ENCODE measurements at places on chromosomes 12 and 14. TPM values are rescaled to one million over a fixed set of nuclear protein-coding genes. Genes with fewer than 3 reads are reported as not detected.

The OVCH1 gene
- not detected for total RNA-seq

GRCh38 chr12:16135323-16135722, 142.2 kb downstream of the SLC15A5 start:
- no peak for DNase-seq

GRCh38 chr12:111425655-111426054, 19.9 kb downstream of the SH2B3 start:
- no peak for DNase-seq

The LMO3 gene
- total RNA-seq, result 10.6 TPM

DNA sequence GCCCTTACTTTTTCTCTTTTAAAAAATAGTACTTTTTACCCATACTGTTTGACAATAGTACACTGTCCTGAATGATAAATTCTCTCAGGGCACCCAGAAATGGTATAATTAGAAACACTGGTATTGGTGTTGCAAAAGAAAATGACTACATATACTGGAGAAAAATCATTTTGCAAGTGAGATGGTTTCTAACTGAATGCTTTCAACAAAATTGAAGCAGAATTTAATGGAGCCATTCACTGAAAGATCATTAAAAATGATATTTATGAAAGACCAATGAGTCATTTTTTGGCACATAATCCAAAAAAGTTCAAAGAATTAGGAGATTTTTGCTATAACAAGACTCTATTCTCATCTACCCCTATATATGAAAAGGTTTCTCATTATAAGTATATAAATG, 68.8 kb downstream of the TMTC1 start:
- no peak for DNase-seq

DNA sequence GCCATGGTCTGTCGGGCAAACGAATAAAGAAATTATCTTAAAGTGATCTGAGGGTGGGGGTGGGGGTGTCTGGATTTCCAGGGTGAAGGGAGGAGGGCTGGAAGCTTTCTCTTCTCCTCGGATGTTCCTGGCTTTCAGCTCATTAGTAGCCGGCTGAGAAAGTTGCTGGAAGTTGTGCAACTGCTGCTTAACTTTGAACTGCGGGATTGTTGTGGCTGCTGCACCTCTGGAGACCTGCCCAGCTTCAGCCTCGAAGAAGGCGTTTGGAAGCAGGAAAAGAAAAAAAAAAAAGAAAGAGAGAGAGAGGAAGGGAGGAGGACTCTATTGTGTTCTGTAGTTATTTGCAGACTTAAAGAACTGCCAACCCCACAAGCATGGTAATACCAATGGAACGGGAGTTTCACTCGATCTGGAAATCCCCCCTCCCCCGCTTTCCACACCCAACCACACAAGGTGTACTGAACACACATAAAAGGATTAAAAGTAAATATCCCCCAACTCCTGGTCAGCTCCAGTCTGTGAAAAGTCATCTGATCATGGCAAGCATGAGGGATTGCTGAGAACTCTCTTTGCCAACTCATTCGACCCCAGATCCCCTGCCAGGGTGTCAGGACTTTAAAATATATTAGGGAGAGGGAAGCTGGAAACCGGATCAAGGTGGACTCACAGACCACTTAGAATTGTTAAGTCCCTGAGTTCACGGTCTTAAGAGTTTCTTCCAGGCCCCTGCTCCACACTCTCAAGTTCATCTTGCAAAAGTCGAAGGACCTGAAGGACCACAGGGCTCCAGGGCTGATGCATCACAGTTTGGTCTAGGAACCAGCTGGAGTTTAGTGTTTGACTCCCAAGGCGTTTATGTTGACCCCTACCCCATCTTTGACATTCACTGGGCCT, at the start of gene RASSF9:
RASSF9 (minus strand) TSS at position 213 of the 894 bp plus-strand sequence; CDS start at position 5, 208 bp downstream.
- DNase-seq, result no peak

The KRT74 gene
- total RNA-seq, result not detected

DNA sequence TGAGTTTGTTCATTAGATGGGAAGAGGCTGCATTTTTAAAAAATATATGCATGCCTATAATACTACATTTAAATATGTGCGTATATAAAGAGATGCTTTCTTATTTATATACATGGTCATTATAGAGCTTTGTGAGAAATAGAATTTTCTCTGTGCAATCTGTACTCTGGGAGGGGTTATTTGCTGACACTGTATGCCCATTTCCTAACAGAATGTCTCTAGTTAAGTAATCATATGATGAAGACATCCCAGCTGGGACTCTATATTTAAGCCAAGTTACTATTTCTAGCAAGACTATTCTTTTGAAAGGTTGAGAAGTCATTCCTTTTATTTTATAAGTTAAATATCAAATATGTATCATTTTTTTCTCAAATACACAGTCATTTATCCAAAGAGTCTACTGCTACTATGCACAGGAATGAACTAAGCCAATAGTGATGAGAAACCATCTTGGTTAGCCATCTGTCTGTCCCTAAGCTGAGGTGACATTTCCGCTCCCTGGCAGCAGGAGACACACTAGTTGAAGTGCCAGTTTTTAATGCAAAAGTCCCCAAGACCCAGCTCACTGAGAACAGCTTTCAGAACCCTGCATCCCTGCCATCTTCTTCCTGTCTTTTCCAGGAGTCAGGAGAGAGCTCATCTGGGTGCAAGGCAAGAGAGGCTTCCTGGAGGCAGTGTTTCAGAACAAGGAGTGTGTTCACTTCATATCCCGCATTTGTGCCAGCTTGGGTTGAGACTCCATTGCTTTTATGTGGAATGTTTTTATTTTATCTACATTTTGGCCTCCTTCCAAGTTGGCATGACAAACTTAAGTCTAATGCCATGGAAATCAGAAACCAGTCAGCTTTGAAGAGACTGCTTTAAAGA, 69.5 kb downstream of the TMEM132C start:
- DNase-seq, result no peak

DNA sequence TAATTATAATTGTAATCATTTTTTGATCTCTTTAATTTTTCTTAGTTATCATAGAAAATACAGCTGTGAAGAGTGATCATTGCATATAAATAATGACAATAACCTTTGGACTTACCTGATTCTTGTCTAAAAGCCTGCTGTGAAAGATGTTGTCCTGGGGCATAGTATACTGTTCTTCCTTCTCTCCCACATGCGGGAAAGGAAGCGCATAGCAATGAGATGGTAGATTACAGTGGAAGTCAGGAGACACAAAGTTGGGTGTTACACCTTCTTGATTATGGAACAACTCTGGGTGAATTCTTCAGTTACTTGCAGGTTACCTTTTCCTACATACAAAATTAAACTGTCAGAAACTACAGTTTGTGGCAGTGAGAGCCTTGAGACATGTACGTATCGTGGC, 140.8 kb downstream of the KTN1 start:
- DNase-seq, result no peak

Data from OCI-LY7 (cell line).